ENCODE measurements at places on chromosomes 5 and 9. TPM values are rescaled to one million over a fixed set of nuclear protein-coding genes. Genes with fewer than 3 reads are reported as not detected.

GRCh38 chr5:104184264-104184663 is 621.7 kb upstream of the NUDT12 start:
- no peaks in the 10 kb centered on the region for H3K4me1 ChIP-seq
- no peak for DNase-seq
- peaks cover 3% of the 10 kb centered on the region for H3K27me3 ChIP-seq
- peaks cover 63% of the 10 kb centered on the region for H3K36me3 ChIP-seq
- no peak overlapping the region for H3K27ac ChIP-seq

DNA sequence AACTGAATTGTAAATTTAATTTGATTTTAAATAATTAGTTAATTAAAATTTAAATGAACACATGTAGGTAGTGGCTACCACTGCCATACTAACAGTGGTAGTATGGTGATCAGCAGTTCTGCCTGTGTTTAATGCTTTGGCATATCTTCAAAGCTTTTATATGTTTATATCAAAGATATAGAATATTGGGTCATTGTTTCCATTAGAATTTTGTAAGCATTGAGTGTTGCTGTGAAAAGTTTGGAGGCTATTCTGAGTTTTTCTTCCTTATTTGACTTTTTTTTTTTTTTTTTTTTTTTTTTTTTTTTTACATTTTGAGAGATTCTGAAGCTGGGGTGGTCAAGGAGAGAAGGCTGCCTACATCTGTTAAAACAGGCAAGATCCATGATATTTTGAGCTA is 134.2 kb downstream of the SPATA31D1 start:
- no peaks in the 10 kb centered on the region for H3K36me3 ChIP-seq
- no peak overlapping the region for H3K4me3 ChIP-seq
- peaks cover 1% of the 10 kb centered on the region for H3K4me1 ChIP-seq
- no peak for DNase-seq
- no peak overlapping the region for H3K27ac ChIP-seq

GRCh38 chr9:118954857-118955256 is 414.4 kb downstream of the BRINP1 start:
- H3K27ac ChIP-seq: no peak overlapping the region
- no peak overlapping the region for H3K4me3 ChIP-seq
- no peaks in the 10 kb centered on the region for H3K36me3 ChIP-seq
- peaks cover 3% of the 10 kb centered on the region for H3K4me1 ChIP-seq

Gene AFAP1L1
- total RNA-seq: 6.9 TPM

Gene SLC36A2
- total RNA-seq: not detected

Gene PAXX
- total RNA-seq: 44.1 TPM

Gene GRIA1
- 0.76 TPM for total RNA-seq

DNA sequence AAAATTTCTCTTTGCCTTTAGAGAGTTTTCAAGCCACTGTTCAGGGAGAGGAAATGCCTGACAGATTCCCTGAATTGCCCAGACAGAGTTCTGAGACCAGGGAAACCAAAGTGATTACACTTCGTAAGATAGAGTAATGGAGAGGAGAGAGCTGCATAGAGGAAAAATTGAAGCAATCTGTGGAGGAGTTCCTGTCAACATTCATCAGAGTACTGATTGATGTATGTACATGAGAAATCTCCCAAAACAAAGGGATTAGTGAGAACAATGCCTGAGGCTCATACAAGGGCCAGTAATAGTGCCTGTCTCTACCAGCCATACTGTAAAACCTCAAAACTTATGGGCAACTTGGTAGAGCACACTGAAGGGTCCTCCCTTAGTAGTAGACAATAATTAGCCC is 79.0 kb upstream of the TRIM32 start:
- no peak overlapping the region for H3K27ac ChIP-seq
- H3K36me3 ChIP-seq: 0 out of 2 replicates have a peak, but pooled peaks cover 2% of the 10 kb centered on the region
- no peak for DNase-seq
- H3K4me3 ChIP-seq: no peak overlapping the region
- H3K27me3 ChIP-seq: no peaks in the 10 kb centered on the region

- no peak overlapping the region for H3K27ac ChIP-seq
- peaks cover 3% of the 10 kb centered on the region for H3K4me1 ChIP-seq
- H3K27me3 ChIP-seq: no peaks in the 10 kb centered on the region
- H3K36me3 ChIP-seq: peaks cover 15% of the 10 kb centered on the region
- H3K4me3 ChIP-seq: no peak overlapping the region
Observed at GRCh38 chr9:98831696-98832095, 24.2 kb downstream of the GALNT12 start.

- no peak for DNase-seq
- H3K4me3 ChIP-seq: no peak overlapping the region
- H3K27me3 ChIP-seq: no peaks in the 10 kb centered on the region
- H3K36me3 ChIP-seq: no peaks in the 10 kb centered on the region
Observed at GRCh38 chr5:91123901-91124300, 259.2 kb downstream of the ARRDC3 start.

- no peaks in the 10 kb centered on the region for H3K27me3 ChIP-seq
- no peaks in the 10 kb centered on the region for H3K36me3 ChIP-seq
- no peak for DNase-seq
- H3K4me3 ChIP-seq: no peak overlapping the region
Observed at GRCh38 chr5:73491155-73491554, 7.1 kb upstream of the BTF3 start.

- DNase-seq: no peak
- H3K4me3 ChIP-seq: no peak overlapping the region
- H3K27me3 ChIP-seq: no peaks in the 10 kb centered on the region
- no peaks in the 10 kb centered on the region for H3K36me3 ChIP-seq
- H3K27ac ChIP-seq: no peak overlapping the region
Observed at GRCh38 chr9:37286530-37287175, 135.8 kb upstream of the GRHPR start.

- H3K4me1 ChIP-seq: peaks cover 19% of the 10 kb centered on the region
- DNase-seq: no peak
- H3K27me3 ChIP-seq: no peaks in the 10 kb centered on the region
- H3K36me3 ChIP-seq: peaks cover 23% of the 10 kb centered on the region
Observed at GRCh38 chr9:131629226-131629500, 83.8 kb downstream of the PRRT1B start.

DNA sequence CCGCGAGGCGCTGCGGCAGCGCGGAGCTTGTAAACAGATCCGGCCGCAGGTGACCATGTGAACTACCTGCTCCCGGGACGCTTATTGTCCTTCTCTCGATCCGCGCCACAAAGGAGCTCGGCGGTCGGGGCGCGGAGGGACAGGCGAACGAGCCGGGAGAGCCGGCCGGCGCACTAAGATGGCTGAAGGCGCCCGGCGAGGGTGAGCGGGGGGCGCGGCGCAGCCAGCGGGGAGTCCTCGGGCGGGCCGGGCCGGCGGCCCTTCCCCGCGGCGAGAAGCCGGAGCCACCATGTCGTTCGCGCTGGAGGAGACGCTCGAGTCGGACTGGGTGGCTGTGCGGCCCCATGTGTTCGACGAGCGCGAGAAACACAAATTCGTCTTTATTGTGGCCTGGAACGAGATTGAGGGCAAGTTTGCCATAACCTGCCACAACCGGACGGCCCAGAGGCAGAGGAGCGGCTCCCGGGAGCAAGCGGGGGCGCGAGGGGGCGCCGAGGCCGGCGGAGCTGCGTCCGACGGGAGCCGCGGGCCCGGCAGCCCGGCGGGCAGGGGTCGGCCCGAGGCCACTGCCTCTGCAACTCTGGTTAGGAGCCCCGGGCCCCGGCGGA is 535 bp downstream of the JMY start:
- H3K27me3 ChIP-seq: peaks cover 4% of the 10 kb centered on the region
- peaks cover 27% of the 10 kb centered on the region for H3K4me1 ChIP-seq

GRCh38 chr5:171462928-171463861 is 43.7 kb downstream of the FGF18 start:
- no peak overlapping the region for H3K27ac ChIP-seq
- H3K4me3 ChIP-seq: no peak overlapping the region
- H3K27me3 ChIP-seq: no peaks in the 10 kb centered on the region

GRCh38 chr9:120928483-120929228 is 2.1 kb upstream of the TRAF1 start:
- H3K36me3 ChIP-seq: no peaks in the 10 kb centered on the region
- no peak overlapping the region for H3K27ac ChIP-seq
- DNase-seq: peak; percentile 77
- H3K4me1 ChIP-seq: peaks cover 39% of the 10 kb centered on the region

Gene JAKMIP2
- 11.8 TPM for total RNA-seq

DNA sequence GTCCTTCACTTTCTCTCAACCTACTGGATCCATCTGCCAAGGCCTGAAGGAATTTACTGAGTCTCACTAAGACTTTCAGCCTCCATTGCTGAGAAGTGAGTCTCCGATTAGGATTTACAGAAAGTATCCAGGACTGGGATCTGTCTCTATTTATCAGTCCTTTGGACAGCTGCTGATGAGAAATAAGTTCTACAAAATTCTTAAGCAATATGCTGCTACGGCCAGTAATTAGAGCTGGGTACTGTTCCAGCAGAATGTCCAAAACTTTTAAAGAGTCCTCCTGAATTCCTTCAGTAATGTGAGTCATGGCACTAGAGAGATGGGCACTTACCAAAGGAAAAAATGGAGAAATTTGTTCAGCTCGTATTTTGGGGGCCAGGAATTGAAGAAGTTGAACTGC is 5.9 kb downstream of the TEX10 start:
- no peaks in the 10 kb centered on the region for H3K27me3 ChIP-seq
- no peak overlapping the region for H3K4me3 ChIP-seq
- peaks cover 24% of the 10 kb centered on the region for H3K36me3 ChIP-seq

Gene SLC45A2
- not detected for total RNA-seq

Gene RNF38
- 56.4 TPM for total RNA-seq

DNA sequence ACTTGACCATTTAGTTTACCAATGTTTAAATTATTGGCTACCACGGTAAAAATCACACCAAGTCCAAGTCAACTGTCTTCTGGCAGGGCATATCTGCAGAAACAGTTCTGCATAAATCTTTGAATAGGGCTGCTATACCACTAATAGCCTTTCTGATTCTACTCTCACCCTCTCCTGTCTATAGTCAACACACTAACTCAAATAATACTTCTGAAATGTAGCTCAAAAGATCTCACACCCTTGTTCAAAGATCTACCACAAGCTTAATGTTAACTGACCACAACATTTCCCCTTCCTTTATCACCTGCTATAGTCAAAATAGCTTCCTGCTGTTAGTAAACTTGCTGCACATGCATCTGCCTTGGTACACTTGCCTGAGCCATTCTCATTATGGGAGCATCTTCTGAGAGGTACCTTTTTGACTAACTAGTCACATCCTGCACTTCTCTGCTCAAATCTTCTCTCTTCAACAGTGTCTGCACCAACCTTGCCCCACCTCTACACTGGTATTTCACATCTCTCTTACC is 319.4 kb downstream of the CDH10 start:
- H3K4me1 ChIP-seq: no peaks in the 10 kb centered on the region
- H3K36me3 ChIP-seq: no peaks in the 10 kb centered on the region
- 0 out of 2 replicates have a peak, but pooled peaks cover 4% of the 10 kb centered on the region for H3K27me3 ChIP-seq
- no peak overlapping the region for H3K27ac ChIP-seq
- H3K4me3 ChIP-seq: no peak overlapping the region
- DNase-seq: no peak

DNA sequence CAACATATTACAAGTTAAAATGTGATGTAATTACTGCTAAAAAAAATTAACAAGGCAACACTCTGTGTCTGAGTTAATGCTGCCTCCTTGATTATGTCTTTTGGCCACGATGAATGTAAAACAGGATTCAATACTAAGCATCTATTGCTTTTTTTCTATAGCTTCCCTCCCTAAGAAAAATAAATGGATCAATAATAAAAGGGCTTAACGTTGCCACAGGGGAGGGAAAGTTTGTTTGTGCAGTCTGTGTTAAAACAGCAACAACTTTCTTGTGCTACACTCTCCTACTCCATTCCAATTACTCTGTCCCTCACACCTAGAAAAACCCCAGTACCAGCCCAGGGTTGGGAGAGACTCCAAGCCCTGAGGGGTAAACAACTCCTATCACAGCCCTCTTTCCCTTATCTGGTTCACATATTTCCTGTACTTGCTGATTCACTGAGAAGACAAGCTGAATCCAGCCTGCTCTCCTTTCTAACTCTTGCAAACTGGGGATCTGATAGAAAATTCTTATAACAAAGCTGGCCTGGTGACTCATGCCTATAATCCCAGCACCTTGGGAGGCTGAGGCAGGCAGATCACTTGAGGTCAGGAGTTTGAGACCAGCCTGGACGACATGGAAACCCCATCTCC is 44.8 kb downstream of the PTPN3 start:
- peaks cover 25% of the 10 kb centered on the region for H3K4me1 ChIP-seq
- no peaks in the 10 kb centered on the region for H3K27me3 ChIP-seq

- no peak overlapping the region for H3K4me3 ChIP-seq
- H3K27me3 ChIP-seq: no peaks in the 10 kb centered on the region
- DNase-seq: no peak
- peaks cover 28% of the 10 kb centered on the region for H3K4me1 ChIP-seq
- H3K27ac ChIP-seq: no peak overlapping the region
Observed at GRCh38 chr5:169175733-169176132, 125.2 kb downstream of the SLIT3 start.

- no peak overlapping the region for H3K4me3 ChIP-seq
- no peak for DNase-seq
- no peaks in the 10 kb centered on the region for H3K4me1 ChIP-seq
- H3K36me3 ChIP-seq: no peaks in the 10 kb centered on the region
Observed at GRCh38 chr9:29740518-29740917, 2167.2 kb upstream of the C9orf72 start.

- DNase-seq: no peak
- H3K4me1 ChIP-seq: peaks cover 31% of the 10 kb centered on the region
- no peak overlapping the region for H3K27ac ChIP-seq
Observed at GRCh38 chr5:135025730-135026644, 8.0 kb downstream of the PITX1 start.

- H3K27me3 ChIP-seq: no peaks in the 10 kb centered on the region
- no peak for DNase-seq
- H3K27ac ChIP-seq: no peak overlapping the region
- no peaks in the 10 kb centered on the region for H3K36me3 ChIP-seq
- no peak overlapping the region for H3K4me3 ChIP-seq
Observed at GRCh38 chr5:117201001-117201400, 626.4 kb upstream of the SEMA6A start.

Gene NEUROG1
- total RNA-seq: not detected

DNA sequence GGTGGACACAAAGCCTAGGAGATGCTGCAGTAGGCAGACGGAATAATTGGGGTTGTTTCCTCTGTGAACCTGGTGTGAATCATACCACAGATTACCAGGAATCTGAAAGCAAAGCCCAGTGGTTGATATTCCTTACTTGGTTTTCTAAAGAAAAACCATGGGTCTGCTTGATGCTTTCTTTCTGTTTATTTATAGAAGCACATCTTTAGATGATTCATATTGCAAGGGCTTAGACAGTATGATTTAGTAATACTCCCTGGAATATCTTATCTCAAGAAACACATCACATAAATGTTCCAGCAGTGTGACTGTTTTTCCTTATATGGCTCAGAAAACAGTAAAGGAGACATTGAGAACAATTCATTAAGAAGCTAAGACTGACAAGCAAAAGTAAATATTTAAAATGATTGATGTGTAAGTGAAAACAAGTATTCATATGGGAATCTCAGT is 623.3 kb downstream of the RAB3C start:
- no peak for DNase-seq
- no peaks in the 10 kb centered on the region for H3K27me3 ChIP-seq
- no peaks in the 10 kb centered on the region for H3K4me1 ChIP-seq
- H3K4me3 ChIP-seq: no peak overlapping the region

Measured in WTC11 (cell line).